ENCODE measurements at places on chromosomes 13 and 19.

DNA sequence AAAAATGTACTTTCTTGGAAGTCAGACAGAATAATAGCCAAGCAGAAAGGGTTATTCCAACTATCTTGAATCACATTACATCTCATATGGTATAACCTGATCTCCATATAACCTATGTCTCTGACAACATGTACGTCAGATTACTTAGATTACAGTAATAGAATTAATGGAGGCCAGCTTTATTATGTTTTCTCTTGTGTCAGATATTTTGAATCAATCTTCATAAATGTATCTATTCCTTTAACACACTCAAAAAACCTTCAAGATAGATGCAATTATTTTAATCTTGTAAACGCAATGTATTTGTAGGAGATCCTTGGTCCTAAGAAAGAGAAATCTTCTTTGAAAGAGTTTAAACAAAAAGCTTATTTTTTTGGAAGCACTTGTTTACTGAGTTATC is 188.4 kb upstream of the KLF12 start:
- DNase-seq: no peak

DNA sequence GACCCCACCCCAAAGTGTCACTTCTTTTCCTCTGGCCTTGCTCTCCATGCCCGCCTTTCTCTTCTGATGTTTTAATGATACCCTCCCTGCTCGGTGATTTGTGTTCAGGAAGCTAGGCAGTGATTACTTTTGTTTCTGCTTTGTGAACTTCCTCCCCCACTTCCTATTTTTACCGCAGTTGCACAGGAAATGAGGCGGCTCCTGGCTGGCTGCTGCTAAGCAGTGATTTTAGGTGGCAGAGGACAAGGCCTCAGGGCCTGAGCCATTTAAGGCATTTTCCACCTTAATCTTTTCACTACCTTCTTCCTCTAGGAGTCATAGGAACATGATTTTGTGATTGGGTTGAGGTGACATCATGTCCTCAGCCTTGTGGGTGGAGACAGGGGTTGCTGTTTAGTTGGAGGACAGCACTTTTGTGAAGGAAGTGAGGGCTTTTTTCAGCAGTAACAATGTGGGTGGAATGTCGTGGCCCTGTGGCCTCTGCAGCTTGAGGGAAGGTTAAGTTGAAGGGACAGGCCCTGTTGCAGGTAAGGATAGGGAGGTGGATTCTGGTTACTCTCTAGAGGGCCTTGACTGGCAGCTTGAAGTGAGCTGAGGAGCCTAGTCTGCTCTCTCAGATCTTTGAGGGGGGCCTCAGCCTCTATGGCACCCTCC is 15.7 kb downstream of the GARRE1 start:
- peak; percentile 76 for DNase-seq

DNA sequence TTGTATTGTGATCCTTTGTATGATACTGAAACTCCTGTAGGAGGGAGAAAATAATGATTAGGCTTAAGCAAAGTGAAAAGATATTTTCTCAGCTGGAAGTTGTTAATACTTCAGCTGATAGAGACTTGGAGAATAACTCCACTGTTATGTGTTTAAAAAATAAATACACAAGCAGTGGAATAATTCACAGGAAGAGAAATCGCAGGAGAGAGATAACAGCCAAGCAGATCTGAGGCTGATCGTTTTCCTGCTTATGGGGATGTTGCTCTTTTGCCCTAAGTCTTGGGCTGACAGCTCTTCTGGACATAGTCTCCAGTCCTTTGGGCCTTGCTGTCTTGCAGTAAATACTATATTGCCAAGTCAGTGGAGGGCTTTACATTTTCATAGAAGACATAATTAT is 93.3 kb downstream of the OLFM4 start:
- no peak for DNase-seq

DNA sequence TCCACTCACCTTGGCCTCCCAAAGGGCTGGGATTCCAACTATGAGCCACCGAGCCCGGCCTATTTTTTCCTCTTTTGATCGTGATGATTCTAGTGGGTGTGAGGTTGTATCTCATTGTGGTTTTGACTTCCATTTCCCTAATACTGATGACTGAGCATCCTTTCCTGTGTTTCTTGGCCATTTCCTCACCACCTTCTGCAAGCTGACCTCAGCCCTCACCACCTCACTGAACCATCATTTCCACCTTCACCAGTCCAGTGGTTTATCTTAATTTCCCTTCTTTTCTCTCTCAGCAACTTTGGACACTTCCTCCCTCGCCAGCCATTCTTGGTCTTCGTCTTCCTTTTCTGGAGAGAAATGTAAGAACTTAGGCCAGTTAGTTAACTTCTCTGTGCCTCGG is 13.0 kb upstream of the BICRA start:
- no peak for DNase-seq

- DNase-seq: no peak
Observed at GRCh38 chr19:46481947-46482346, 10.6 kb upstream of the PNMA8A start.

GRCh38 chr13:20891034-20891433 is 11.5 kb downstream of the XPO4 start:
- DNase-seq: no peak

DNA sequence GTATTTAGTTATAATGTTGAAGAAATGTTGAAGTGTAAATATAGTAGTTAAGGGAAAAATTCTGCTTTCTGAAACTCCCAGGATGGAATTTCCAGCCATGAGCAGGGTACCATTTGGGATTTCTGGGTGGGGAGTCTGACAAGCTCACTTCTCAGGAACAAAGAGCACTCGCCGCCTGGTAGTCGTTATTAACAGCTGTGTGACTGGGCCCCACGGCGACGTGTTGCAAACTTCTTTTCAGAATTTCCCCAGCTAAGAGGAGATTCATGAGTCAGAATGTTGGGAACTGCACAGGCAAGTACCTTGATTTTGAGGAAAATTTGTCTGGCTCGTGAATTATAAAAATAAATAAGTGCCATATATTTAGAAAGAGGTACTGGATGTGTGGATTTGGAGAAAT is 103.7 kb downstream of the LACC1 start:
- no peak for DNase-seq

- DNase-seq: no peak
Observed at GRCh38 chr19:41649827-41650226, 23.0 kb upstream of the CEACAM4 start.

- DNase-seq: peak; percentile 19
Observed at GRCh38 chr19:11736696-11737095, 2.0 kb downstream of the ZNF823 start.

GRCh38 chr19:10013834-10014618 is 743 bp downstream of the RDH8 start:
- no peak for DNase-seq

GRCh38 chr19:18832306-18833140 is 764 bp downstream of the UPF1 start:
- peak; percentile 46 for DNase-seq

- DNase-seq: no peak
Observed at GRCh38 chr19:9597027-9597426, 12.7 kb upstream of the ZNF121 start.

DNA sequence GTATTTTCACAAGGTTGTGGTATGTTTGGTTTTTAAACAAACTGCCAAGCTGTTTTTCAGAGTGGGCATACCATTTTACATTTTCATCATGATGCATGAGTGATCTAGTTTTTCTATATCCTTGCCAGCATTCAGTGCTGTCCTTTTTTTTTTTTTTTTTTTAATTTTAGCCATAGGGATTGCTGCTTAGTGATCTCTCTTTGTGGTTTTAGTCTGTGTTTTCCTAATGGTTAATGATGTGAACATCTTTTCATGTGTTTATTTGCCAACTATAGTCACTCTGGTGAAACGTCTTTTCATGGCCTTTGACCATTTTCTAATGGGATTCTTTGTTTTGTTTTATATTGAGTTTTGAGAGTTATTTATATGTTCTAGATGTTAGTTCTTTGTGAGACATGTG is 59.7 kb downstream of the SHISA2 start:
- DNase-seq: no peak

GRCh38 chr13:37123337-37123736 is 17.9 kb upstream of the CSNK1A1L start:
- no peak for DNase-seq

- peak; percentile 5 for DNase-seq
Observed at GRCh38 chr13:105139048-105139379, 1396.4 kb downstream of the EFNB2 start.

- no peak for DNase-seq
Observed at GRCh38 chr19:45824041-45824471, 8.9 kb upstream of the RSPH6A start.

DNA sequence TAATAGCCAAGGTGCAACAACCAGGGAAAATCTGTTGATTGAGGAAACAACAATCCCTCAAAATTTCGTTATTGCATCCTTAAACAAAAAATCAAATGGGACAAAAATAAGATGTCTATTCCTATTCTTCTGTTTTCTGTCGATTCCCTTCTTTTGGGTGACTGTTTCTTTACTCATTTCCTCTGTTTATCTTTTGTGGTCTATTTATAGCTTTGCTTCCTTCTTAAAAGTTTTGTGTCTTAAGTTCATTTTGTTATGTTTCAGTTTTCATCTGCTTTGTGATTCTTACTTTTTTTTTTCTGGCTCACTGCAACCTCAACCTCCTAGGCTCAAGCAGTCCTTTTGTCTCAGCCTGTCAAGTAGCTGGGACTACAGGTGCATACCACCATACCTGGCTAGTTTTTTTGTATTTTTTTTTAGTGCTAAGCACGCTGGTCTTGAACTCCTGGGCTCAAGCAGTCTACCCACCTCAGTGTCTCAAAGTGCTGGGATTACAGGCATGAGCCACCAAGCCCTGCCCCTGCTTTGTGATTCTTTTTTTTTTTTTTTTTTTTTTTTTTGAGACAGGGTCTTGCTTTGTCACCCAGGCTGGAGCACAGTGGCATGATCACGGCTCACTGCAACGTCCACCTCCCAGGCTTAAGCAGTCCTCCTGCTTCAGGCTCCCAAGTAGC is 10.4 kb downstream of the ZNF146 start:
- DNase-seq: no peak
